AG10803 (cell line): ENCODE measurements at places on chromosomes 2 and 18.
A peak's percentile ranks its signal among the peaks of the same experiment; 100 is the strongest.

- DNase-seq: peak; percentile 65
Observed at GRCh38 chr2:84487298-84487996, 28.4 kb upstream of the SUCLG1 start.

- peak; percentile 0 for DNase-seq
Observed at GRCh38 chr2:124804014-124804940, 779.2 kb downstream of the CNTNAP5 start.

- no peak for DNase-seq
Observed at GRCh38 chr2:240147382-240147781, 6.9 kb upstream of the OTOS start.

DNA sequence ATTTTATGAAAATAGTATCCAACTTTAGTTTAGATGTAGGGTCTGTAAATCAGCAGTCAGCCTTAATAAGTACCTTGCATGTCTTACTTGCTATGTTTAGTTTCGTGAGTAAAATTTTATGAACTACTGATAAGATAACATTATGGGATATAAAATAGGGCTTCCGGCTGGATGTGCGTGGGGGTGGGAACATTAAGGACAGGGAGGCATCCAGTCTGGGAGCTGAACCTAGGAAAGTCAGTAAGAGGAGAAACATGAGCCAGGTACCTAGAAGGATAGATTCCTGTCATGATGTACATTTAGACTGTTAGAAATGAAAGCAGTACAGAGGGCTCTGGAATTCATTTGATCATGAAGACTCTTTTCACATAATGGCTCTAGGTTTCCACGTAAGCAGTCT lies 12.7 kb upstream of the KCNJ13 start:
- DNase-seq: no peak

GRCh38 chr2:242020196-242021004 lies 150.9 kb downstream of the RTP5 start:
- DNase-seq: peak; percentile 27

DNA sequence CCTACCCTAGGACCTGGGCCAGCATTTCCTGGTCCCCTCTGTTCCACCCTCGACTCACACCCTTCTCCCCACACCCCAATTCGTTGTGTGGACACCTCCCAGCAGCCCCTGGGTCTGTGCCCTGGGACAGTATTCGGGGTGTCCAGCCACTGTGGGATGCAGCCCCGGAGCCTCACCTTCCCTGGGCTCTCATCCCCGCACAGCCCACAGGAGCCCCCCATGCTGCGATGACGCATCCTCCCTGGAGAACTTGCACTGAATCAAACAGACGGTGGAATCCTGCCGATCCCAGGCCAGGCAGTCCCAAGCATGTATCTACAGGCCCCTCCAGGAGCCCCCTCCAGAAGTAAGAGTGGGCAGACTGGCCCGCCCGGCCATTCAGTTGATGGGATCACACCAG lies 9.7 kb downstream of the ITM2C start:
- DNase-seq: no peak

GRCh38 chr2:218721934-218722333 lies 11.3 kb downstream of the TTLL4 start:
- no peak for DNase-seq

DNA sequence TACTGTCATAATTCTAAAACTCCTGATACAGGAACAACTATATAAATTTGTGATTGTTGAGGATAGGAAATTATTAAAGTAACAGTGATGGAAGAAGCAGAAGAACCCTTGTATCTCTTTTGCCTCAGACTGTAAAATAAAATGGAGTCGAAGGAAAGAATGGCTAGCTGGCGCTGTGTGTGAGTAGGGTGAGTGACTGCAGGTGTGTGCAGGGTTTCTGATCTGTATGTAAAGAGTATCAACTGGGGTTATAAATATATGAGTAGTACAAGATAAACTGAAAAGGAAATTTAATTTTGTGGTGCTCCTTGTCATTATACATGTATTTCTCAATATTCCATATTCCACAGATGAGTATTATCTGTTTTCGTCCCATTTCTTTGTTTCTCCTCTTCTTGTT lies 15.2 kb downstream of the POLI start:
- no peak for DNase-seq

DNA sequence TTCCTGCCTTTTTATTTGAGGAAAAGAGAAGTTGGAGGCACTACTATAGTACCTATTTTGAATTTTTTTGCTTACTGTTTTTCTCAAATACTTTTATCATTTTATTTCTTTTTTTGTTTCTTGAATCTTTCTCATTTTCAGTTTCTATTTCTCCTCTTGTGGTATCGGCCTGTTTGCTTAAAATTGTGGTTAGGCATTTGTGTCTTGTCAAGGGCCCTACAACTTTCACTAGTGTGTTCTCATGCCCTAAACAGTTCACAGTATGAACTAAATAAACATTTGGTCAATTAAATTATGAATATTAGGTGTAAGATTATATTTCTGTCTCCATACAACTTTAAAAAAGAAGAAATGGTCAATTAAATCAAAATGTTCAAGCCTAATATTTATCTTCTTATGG lies 613.5 kb downstream of the MBD2 start:
- DNase-seq: no peak

- DNase-seq: no peak
Observed at GRCh38 chr2:168401771-168402170, 54.3 kb upstream of the CERS6 start.

GRCh38 chr2:73999881-74000597 lies 15.3 kb downstream of the TET3 start:
- no peak for DNase-seq

DNA sequence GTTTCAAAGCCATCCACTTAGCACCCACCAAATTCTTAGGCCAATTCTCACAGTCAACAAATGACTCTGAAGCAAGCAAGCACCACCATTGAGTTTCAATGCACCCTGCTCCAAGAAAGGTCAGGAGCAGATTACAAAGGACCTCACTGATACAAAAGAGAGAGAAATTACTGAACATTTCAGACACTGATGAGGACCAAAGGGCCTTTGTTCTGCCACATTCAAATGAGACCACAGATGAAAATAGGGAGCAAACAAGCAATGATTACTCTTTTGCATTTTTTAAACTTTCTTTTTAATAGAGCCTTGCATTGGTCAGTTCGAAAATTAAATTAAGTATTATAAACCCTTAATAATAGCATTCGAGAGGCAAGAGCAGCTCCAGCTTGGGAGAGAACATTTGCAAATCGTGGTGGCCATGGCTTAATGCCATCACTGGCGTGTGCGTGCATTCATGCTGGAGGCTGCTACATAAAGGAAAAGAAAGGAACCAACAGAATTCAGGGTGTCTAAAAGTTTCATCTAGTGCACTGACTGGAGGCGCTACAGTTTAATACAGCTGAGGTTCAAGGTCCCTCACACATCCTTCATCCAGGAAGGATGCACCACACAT lies 87.5 kb downstream of the KLF7 start:
- no peak for DNase-seq

GRCh38 chr2:36376992-36377738 lies 21.6 kb downstream of the CRIM1 start:
- no peak for DNase-seq

DNA sequence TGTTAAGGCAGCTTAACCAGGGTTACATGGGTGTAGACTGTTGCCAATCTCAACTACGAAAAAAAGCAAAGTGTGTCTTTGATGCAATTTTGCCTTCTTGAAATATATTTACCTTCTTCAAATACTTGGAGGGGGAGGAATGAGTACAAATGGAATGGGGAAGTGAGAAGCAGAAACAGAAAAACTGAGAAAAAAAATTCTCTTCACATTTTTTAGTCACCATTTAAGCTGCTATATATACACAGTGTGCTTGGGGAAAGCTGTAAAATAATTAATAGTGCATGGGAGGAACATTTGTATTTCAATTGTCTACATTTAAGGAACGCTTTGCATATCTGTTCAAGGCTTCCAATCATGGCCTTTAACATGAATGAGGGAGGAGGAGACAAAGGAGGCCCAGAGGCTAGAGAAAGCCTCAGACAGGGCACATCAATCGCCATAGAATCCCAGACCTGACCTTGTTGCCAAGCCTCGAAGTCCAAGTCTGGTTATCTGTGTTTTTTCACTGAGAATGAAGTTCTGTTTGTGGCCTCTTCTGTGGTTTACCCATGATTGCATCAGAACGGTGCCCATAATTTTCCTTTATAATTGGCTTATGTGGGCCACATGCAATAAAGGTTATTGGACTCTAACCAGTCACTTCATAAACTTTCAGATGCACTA lies 158.6 kb downstream of the PIK3C3 start:
- DNase-seq: peak; percentile 80

GRCh38 chr2:205965707-205966106 lies 120.3 kb downstream of the INO80D start:
- DNase-seq: no peak

GRCh38 chr2:130393318-130393910 lies 37.6 kb downstream of the PTPN18 start:
- DNase-seq: no peak

GRCh38 chr2:25259737-25260124 lies 82.0 kb downstream of the DNMT3A start:
- DNase-seq: no peak

GRCh38 chr2:143466391-143466790 lies 337.2 kb downstream of the ARHGAP15 start:
- no peak for DNase-seq

GRCh38 chr2:239926587-239927232 lies 98.4 kb downstream of the NDUFA10 start:
- DNase-seq: no peak

- peak; percentile 74 for DNase-seq
Observed at GRCh38 chr2:73063909-73064875, 7.3 kb downstream of the SFXN5 start.

DNA sequence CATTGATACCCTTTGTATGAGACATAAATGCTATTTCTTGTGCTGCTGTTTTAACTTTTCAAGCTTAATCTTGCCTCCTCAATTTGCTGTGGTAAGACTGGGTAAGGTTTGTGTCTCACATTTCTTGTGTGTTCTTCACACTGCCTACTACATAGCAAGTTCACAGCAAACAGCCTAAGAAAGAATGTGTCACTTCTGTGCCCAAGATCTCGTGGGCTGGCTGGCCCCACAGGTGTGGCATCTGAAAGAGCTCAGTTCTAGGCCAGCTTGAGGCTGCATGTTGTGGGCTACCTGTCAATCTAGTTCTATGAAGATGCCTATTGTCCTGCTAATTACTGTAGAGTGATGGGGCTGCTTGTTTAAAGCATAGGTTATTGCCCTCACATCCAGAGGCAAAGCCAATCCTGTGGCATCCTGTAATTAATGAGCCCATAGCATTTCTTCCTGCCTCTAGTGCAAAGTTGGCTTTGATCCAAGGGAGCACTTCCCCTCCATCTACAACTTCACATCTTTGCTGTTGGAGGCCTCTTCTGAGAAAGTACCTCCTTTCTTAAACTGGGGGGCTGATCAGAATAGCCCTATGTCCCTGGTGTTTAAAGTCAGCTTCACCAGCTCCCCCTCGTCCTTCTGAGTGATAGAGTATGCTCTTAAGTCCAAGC lies 40.9 kb upstream of the ASPRV1 start:
- DNase-seq: no peak

DNA sequence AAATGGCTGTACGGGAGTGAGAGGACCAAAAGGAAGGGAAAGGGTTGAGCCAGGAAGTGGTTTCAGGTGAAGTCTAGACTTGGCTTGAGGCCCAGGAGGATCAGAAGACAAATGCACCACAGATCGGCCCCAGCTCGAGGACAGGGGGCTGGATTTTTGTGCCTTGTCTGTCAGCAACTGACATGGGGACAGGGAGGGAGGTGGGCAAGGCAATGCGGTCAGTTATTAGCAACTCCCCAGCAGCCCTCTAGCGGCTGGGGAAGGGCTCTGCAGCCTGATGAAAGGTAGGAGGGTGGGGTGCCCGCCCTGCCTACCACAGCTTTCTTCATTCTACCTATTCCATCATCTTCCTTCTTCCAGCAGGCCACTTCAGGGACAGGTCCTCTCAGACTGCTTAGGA lies 50.0 kb downstream of the CPO start:
- no peak for DNase-seq

DNA sequence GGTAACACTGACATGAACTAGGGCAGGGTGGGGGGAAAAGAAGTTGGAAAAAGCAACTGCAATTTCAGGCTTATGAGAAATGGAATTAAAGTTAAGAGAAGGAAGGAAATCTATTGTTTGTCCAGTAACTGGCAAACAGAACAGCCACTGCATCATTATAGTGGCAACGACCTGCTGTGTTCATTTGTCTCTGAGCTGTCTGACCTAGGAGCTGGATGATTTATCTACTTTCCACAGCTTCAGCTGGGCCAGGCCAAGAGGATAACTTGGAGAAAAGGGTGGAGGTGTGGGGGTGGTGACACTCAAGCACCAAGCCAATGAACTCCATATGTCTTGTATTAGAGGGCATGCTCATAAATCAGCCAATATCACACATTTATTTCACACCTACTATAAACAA lies 291.5 kb upstream of the KLHL29 start:
- no peak for DNase-seq

DNA sequence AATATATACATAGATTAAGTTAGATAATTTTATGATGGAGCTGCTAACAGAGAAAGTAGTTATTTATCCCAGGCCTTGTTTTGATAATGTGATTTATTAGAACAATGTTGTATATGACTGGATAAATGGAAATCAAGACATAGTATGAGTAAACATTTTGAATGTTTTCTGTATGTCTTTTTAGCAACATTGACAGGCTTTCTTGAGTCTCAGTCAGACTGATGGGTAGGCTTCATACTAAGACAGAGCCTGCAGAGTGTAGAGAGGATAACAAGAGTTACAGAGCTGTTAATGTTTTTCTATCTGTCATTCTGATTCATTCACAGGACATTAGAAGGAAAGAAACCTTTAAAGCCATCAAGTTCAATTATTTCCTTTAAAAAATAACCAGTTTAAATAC lies 478.5 kb downstream of the LRP1B start:
- DNase-seq: no peak

DNA sequence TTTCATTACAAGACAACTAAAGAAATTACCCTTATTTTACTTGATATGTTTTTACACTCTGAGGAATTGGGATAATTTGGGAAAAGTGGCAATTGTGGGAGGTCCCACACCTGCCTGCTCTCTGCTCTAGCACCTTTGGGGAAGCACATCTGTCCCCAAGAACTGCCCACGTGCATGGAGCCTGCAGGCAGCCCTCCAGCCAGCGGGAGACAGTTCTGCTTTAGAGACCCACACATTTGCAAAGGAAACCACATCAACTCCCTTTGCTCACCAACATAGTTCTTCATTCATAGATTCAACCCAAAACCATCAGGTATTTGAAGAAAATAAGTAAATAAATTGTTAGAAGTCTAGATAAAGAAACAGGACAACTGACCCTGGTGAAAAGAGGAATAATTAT lies 239.9 kb upstream of the ID2 start:
- DNase-seq: no peak

- no peak for DNase-seq
Observed at GRCh38 chr2:64000630-64001381, 18.4 kb downstream of the VPS54 start.

GRCh38 chr2:102238039-102238756 lies 51.4 kb downstream of the IL1RL2 start:
- peak; percentile 59 for DNase-seq

- DNase-seq: no peak
Observed at GRCh38 chr18:45228796-45229388, 386.4 kb upstream of the SLC14A2 start.
